RKO (cell line): ENCODE measurements at places on chromosomes 11 and 22.

DNA sequence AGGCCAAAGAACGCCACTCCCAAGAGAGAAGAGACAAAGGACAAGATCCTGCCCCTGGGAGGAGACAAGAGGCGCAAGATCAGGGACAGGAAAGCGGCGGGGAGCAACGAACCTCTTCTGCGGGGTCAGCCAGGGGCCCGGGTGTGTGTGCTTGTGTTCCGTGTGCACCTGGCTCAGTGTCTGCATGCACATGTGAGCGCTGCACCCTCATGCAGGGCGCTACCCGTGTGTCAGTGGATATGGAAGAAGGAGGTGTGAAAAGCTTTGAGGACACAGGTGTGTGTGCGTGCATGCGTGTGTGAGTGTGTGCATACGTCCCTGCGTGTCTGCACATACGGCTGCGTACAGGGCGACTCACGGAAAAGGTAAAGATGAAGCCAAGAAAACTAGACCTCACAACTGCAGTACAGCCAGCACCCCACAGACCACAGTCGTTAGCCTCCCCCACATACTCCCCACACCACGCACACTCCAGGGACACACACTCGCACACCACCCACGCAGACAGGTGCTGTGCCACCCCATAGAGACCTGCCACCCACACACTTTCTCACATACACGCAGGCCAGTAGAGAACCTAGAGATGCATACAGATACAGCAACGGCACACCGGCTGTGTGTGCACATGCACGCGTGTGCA lies 11.0 kb upstream of the IGSF9B start:
- no peak for DNase-seq

DNA sequence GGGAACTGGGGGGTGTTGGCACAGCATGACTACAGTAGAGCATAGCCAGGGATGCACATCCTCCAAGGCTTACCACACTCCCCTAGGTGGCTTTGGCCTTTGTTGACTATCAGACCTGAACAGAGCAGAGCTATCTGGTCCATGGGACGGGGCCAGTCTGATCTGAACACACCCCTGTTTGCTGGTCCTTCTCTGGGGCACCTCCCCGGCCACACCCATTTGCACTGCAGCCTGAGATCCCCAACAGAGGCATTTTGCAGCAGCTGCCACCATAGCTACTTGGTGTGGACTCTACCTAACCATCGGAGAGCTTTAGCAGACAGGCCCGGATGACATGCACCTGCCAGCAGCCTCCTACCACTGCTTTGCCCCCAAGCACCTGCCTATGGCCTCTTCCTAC lies 75.8 kb upstream of the NOX4 start:
- no peak for DNase-seq

DNA sequence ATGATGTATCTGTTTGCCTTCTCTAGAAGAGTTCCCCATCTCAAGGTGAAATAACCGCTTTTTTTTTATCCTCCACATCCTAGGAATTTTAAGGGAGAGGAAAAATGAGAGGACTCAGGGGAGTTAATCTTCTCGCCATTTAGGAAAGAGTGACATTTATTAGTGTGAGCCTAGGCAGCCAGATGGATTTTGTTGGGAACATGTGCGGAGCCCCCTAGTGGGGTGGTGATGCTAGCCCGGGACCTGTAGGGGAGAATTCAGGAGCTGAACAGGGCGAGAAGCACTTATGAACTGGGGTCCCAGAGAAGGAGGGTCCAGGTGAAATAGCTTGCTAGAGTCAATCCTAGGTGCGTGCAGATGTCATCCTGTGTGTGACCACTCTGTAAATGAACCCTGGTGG lies 10.7 kb downstream of the IL17RA start:
- DNase-seq, result no peak

DNA sequence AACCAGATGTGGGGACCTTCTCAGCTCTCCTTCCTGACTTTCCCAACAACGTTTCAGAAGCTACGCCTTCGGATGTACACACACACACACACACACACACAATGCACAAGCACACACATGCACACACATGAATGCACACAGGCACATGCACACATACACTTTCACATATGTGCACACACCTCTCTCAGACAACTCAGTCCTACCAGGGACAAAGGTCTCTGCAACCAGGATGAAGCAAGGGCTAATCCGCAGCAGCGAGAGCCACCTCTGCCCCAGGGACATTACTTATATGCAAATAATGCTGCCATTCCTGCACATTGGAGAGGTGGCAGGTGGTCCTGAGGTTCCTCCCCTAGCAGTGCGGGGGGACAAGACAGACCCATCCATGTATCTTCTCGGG lies 27.4 kb upstream of the LINC01488 start:
- no peak for DNase-seq

GRCh38 chr22:40733919-40734318 lies 54.6 kb downstream of the MCHR1 start:
- DNase-seq, result no peak
